ENCODE measurements at places on chromosomes 11 and 22. TPM values are rescaled to one million over a fixed set of nuclear protein-coding genes. Genes with fewer than 3 reads are reported as not detected.

Gene KDM4E
- not detected for total RNA-seq

Gene OR8D1
- not detected for total RNA-seq

Gene HSCB
- total RNA-seq, result 10.7 TPM

Gene DRD4
- 0.32 TPM for total RNA-seq

Gene FLRT1
- 0.10 TPM for total RNA-seq

Gene HOATZ
- not detected for total RNA-seq

Gene EXPH5
- 0.03 TPM for total RNA-seq

Gene UBQLN3
- not detected for total RNA-seq

Gene SCGB2A2
- not detected for total RNA-seq

Gene KCTD14
- total RNA-seq, result 1.6 TPM

Gene NLRP10
- total RNA-seq, result not detected

Gene APOA1
- 0.40 TPM for total RNA-seq

Gene GRAMD1B
- 22.3 TPM for total RNA-seq

Gene TSPAN32
- not detected for total RNA-seq

Gene MMP13
- not detected for total RNA-seq

Gene PGR
- total RNA-seq, result not detected

Gene FERMT3
- 0.52 TPM for total RNA-seq

Gene MYOD1
- total RNA-seq, result not detected

Gene OR5P2
- not detected for total RNA-seq

Gene C11orf52
- total RNA-seq, result 0.18 TPM

Gene CASP1
- total RNA-seq, result 0.57 TPM

Gene RAB38
- total RNA-seq, result 1.0 TPM

Gene KCNK7
- total RNA-seq, result 0.28 TPM

Gene OR52I2
- not detected for total RNA-seq

Gene NPAS4
- not detected for total RNA-seq

Gene RIN1
- 32.9 TPM for total RNA-seq

Gene PLAAT5
- total RNA-seq, result not detected

Gene CHRDL2
- 4.1 TPM for total RNA-seq

Gene MYO7A
- total RNA-seq, result 1.3 TPM

Gene MISFA
- 1.4 TPM for total RNA-seq

Gene KCNJ1
- not detected for total RNA-seq

Gene OR56A3
- not detected for total RNA-seq
